ENCODE measurements at places on chromosomes 4 and X.

GRCh38 chr4:151031831-151032605, 16.9 kb upstream of the LRBA start:
- no peak for DNase-seq

DNA sequence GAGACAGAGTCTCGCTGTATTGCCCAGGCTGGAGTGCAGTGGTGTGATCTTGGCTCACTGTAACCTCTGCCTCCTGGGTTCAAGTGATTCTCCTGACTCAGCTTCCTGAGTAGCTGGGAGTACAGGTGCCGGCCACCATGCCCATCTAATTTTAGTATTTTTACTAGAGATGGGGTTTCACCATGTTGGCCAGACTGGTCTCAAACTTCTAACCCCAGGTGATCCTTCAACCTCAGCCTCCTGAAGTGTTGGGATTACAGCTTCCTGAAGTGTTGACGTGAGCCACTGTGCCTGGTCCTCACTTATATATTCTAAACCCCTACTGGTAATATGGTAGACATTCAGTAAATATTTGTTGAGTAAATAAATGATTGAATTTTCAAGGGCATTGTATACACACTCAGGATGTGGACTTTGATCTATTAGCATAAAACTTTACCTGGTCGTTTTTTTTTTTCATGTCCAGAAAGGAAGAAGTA, 33.0 kb downstream of the MTHFD2L start:
- DNase-seq = no peak

DNA sequence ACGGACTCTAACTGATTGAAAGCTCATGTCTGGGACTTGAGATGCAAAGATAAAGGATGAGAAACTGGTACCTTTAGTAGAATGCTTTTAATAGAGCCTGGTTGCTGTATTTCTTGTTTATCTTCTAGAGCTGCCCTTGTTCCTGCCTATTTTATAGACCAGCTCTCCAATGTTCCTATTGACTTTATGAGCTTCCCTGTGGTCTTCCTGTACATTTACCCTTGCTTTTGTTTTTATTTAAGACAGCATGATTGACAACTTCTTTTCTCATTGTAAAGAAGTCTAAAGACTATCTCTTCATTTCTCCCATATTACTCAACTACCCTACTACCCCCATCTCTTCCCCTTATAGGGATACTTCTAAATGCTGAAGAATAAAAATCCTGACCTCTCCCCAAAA, 174.7 kb downstream of the UGT8 start:
- no peak for DNase-seq

DNA sequence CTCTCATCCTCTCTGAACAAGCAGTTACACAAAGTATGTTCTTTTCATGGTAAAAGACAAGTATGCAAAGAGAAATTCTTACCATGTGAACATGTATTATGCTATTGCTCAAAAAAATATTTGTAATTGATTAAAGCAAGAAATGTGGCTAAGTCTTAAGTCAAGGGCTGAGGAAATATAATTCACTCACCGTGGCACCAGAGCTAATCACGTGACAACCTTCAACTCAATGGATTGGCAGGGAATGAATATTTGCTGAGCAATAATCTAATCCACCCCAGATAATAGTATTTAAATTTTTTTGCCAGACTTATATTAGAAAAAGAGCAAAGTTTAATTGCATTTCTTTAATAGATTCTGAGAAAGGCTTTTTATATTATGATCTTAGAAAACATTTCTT, 310.2 kb downstream of the HS3ST1 start:
- no peak for DNase-seq

GRCh38 chrX:151812661-151813060, 78.1 kb downstream of the CNGA2 start:
- DNase-seq = no peak

GRCh38 chrX:151870602-151871001, 42.1 kb upstream of the MAGEA4 start:
- DNase-seq = no peak

DNA sequence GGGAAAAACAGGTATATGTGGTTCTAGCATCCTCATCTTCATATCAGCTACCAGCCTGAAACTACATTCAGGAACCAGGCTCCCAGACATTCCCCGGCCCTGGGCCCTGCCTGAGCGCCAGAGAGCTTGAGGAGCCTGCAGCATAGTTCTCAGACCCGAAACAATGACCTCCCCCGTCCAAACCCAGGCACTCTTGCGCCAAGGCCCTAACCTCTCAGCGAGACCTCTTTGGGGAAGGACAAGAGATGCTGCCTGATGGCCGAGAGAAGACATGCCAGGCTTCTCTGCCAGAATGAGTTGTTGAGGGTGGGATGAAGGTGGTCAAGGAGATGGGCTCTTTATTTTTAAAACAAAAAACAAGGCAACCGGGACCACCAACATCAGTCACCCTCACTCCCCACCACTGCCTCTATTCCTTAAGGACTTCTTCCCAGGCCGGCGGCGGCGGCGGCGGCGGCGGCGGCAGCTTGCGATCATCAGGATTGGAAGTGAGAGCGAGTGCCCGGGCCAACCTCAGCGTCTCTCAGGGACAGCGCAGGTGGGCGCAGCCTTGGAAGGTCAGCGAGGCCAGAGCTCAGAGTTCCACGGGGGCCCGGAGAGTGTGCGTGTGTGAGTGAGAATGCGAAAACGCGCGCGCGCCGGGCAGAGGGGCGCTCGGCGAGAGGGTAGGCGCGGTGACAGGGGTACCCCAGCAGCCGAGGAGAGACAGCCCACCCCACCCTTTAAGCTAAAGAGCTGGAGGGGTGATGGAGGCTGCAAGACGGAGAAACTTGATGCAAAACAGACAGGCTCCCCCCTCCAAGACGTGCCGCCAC, 601 bp downstream of the INPP4B start:
- peak; percentile 59 for DNase-seq

GRCh38 chr4:88097301-88097700, 61.1 kb downstream of the ABCG2 start:
- DNase-seq = no peak

DNA sequence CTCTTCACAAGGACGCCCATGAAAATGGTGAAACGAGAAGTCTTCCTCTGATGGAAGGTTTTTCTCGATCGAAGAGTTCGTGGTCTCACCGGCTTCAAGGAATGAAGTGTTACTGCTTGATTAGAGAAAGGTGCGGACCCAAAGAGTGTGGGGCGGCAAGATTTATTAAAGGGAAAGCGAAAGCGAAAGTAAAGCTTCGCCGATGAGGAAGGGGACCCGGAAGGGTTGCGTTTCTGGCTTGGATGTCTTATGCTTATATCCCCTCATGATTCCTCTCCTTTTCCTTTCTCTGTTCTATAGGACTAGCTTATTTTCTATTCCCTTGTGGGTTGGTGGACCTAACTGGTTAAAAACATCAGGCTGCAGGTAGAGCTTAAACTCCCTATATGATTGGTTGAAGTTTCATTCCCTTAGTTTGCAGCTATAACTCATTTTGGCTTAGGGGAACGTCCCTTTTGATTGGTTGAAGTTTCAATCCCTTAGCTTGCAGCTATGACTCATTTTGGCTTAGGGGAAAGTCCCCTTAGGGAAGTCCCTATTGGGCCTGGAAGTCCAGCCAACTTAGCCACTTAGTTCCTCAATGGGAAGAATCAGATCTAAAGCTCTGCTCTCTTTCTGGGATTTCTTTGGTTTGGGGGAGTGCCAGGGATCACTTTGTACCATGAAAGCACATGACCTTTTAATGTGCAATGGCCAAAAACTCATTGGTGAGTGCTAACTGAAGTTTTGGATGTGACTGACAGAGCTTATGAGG, 1025.0 kb upstream of the PCDH10 start:
- no peak for DNase-seq

- DNase-seq = no peak
Measured at GRCh38 chr4:156764145-156764544, 207.5 kb downstream of the PDGFC start.

Measured in cerebellar cortex (tissue), 1 donor.